Globus pallidus (tissue), 1 donor: ENCODE measurements at places on chromosomes 2 and 18.
A peak's percentile ranks its signal among the peaks of the same experiment; 100 is the strongest.

DNA sequence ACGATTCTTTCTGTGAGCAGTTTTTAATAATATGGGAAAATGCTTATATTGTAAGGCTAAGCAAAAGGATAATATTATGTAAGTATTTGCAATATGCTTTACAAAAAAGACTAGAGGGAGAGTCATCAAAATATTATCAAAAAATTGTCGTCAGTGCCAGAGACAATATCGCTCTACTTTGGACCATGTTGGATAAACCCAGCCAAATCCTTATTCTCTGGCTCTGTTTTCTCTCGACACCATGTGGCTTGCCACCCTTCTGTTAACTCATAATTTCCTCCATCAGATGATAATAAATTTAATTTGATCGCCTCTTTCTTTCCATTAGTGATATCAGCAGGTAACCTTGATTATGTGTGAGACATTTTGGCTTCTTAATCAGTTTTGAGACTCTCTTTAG lies 129.9 kb downstream of the CDC42EP3 start:
- no peak for DNase-seq

GRCh38 chr2:191670076-191670475 lies 7.9 kb upstream of the NABP1 start:
- DNase-seq, result no peak

DNA sequence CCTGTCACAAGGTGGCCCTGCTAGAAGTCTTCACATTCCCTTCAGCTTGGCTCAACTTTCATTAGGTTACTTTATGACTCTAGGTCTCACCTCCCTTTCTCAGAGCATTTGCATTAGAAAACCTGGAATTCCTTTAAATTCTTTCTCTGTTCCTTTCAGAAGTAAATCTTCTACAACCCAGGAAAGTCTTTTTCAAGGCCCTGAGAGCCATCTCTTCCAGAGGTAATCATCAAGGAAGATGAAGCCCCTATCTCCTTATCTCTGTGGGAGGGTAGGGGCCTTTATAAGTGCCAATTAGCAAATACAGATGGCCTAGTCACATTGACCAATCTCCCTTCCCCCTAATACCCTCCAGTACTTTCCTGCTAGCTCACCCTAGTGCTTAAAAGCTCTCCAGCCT lies 848.0 kb upstream of the FAM98A start:
- DNase-seq, result no peak

- no peak for DNase-seq
Observed at GRCh38 chr2:74881626-74882298, 47.8 kb downstream of the HK2 start.

DNA sequence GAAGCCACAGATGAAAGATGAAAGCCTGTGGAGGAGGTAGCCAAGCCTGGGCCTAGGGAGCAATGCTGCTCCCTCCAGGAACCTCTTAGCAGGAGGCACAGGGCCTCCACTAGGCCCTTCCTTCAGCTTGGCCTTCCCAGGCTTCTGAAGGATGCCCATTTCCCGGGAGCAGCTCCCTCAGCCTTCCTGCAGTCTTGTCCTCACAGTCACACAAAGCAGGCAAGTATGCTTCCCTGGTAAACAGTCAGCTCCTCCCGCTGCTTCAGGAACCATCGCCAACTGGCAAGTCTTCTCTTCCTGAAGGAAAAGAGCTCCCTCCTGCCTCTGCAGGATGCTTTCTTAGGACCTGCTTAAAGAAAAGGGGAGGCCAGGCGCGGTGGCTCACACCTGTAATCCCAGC lies 53.2 kb downstream of the SMAD7 start:
- no peak for DNase-seq

GRCh38 chr2:158740127-158740526 lies 55.0 kb upstream of the DAPL1 start:
- no peak for DNase-seq

- DNase-seq, result no peak
Observed at GRCh38 chr2:112828251-112828691, 8.3 kb downstream of the IL1B start.

DNA sequence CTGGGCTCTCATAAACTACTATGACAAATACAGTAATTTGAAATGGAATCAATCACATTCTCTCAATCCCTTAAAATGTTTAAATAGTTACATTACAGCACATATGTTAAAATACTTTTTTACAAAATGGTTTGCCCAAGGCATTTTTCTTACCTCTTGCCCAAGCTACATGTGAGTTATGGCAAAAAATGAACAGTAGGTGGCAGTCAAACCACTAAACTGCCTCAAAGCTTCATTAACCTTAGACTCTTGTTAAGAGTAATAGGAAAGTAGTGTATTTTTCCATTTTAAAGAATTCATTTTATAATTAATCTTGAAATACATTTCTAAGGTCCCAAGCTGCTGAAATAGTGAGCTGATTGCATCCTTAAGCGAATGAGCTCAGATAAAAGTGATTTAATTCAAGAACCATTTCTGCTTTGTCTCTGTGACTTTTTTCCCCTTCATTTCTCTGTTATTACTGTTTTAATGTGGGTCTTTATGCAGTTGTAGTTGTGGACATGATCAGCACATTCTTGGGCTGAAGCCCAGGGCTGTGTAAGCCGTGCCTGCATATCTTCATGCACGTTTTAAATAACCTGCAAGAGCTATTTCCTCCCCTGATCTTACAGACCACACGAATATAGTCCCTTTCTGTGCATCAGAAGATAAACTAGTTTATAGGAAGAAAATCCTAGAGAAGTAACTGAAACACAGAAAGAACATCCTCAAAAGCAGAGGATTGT lies 311.8 kb downstream of the LNPK start:
- DNase-seq, result peak; percentile 42

DNA sequence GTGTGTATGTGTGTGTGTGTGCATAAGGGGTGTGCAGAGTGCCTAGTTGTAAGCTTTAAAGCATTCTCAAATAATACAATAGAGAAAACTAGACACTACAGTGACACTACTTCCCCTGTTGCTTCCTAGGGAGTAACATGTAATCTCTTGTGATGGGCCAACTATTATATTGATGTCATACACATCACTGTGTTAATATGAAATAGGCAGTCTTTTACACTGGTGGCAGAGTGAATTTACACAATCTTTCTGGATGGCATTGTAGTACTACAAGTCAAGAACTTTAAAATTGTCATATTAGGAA lies 488.0 kb upstream of the ZEB2 start:
- DNase-seq, result no peak

- no peak for DNase-seq
Observed at GRCh38 chr2:439077-439476, 151.2 kb upstream of the ALKAL2 start.

GRCh38 chr2:42108852-42109251 lies 60.3 kb upstream of the EML4 start:
- DNase-seq, result no peak

DNA sequence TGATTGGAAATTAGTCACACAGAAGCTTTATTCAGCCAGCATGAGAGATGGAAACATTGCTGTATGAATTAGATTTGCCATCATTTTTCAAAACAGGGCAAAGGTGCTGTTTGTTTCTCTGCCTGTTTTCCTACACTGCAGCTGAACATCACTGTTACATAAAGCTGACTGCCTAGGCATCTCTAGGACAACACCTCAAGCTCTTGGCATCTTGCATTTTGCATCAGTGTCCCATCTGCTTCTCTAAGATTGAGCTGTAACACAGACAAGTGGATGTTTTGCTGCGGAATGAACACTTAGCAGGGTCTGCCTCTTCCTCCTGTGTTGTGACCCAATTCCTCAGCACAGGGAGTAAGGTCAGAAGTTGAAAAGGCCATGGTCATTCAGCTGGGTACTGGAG lies 4.9 kb downstream of the CCT7 start:
- no peak for DNase-seq

DNA sequence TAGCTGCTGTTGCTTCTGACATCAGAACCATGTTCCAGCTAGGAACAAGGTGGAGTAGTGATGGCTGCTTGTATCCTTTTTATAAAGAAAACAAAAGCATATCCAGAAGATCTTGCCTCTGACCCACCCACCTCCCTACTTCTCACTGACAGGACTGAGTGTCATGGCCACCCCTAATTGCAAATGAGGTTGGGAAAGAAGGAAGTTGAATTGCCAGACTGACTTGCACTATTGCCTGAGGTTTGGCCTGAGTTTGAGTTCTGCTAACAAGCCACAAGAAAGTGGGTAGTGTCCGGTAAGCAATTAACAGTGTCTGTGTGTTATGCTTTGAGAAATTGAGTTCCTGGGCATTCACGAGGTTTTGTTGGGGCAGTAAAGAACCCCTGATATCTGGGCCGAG lies 22.8 kb downstream of the SGPP2 start:
- DNase-seq, result no peak

- DNase-seq, result peak; percentile 12
Observed at GRCh38 chr2:218658671-218659257, 659 bp downstream of the ZNF142 start.
